Skin of body (tissue), 3 donors: ENCODE measurements at places on chromosomes 11 and 22.

- no peak for DNase-seq
Observed at GRCh38 chr11:16812274-16812673, 73.8 kb downstream of the C11orf58 start.

DNA sequence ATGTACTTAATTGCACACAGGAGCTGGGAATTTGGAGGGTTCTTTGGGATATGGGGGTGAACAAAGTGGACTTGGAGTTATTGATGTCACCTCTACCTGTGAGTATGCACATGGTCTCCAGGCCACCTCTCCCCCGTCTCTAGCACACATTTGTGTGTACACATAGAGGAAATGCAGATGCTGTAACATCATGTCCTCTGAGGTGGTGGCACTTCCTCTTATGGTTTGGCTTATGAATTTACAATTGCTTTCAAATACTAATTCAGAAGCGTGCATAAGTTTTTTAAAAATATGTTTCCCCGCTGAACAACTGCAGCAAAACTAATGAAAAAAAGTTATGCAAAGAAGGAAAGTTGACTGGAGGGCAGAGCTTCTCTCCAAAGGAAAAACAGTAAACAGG lies 152.0 kb upstream of the TENM4 start:
- DNase-seq, result no peak

DNA sequence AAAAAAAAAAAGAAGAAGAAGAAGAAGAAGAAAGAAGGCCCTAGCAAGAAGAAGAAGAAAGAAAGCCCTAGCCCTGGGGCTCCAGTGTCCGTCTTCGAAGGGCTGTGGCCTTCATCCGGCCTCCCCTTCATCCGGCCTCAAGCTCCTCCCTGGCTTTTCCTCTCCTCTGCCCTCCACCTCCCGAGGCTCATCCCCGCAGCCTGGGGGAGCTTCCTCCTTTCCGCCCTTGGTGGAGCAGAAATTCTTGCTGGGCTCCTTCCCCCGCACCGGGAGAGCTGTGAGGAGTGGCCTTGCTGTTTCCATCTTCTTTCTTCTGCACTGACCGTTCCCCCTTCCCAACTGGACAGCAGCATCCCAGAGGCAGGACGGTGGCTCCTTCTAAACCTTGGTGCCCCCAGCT lies 9.5 kb upstream of the LTO1 start:
- DNase-seq, result no peak

GRCh38 chr11:119367661-119368120 lies 13.8 kb downstream of the USP2 start:
- DNase-seq, result no peak

DNA sequence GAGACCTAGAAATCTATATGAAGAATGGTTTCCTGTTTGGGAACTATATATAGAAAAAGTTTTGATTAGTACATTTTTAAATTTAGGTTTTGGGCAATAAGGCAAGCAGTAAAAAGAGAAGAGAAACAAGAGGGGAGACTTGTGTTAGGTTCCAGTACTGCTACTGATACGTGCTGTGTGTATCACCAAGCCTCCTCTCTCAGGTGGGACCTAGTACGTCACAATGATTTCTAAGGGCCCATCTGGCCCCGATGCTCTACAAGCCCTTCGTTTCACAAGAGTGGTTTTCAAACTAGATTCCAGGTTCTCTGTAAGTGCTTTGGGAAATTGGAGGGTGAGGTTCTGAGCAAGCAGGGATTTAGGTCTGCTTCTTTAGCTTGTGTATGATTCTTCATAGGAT lies 39.2 kb downstream of the USP35 start:
- DNase-seq, result no peak

DNA sequence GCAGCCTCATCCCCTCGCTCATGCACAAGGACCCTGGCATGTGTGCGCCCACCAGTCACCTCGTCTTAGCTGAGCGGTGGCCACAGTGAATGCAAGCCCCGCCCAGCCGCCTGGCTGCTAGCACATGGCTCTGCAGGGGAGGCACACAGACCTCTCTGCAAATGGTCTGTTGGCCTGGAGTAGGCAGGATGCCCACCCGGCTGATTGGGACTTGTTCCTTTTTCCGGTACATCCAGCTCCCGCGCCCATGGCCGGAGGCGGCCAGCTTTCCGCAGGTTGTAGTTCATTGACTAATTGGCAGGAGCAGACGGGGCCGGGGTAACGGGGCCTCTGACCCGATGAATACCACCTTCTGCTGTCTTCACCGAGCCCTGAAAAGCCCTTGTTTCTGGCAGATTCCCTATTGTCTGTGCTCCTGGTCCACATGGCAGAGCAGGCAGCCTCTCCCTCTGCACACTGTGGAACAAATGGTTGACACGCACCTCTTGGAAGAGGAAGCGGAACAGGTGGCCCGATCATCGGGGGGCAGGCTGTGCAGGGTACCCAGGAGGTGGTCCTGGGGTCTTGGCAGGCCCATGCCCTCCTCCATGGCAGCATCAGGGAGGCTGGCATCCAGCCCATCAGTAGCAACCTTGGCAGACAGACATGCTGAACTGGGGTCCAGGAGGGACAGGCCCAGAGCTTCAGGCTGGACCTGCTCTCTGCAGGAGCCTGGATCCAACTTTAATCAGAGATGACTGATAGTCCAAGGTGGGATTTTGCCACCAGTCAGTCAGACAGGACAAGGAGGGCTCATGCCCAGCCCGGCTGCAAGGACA lies 1512.0 kb downstream of the BRD1 start:
- no peak for DNase-seq

DNA sequence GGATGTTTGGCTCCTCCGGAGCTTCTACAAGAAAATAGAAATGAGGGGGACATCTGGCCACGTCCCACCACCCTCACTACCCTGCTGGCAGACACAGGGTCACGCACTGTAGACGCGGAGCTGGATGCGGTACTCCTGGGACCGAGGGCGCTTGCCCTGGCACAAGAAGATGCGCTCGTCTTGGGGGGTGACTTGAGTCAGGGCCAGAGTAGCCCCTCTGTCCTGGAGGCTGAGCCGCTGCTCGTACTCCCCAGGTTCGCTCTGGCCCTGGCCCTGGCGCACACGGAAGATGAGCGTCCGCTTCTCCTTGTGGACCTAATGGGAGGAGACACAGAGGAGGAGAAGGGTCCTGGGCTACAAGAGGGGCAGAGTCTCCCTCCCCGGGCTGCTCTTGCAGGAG lies 2.2 kb downstream of the MCAM start:
- DNase-seq, result no peak

DNA sequence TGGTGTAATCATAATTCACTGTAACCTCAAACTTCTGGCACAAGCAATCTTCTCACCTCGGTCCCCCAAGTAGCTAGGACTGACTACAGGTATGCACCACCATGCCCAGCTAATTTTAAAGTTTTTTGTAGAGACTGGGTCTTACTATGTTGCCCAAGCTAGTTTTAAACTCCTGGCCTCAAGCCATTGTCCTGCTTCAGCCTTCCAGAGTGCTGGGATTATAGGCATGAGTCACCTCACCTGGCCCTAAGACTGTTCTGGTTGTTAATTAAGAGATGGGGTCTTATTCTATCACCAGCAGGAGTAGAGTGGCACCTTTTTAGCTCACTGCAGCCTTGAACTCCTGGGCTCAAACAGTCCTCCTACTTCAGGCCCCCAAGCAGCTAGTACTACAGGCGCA lies 52.0 kb upstream of the DEPDC7 start:
- no peak for DNase-seq

DNA sequence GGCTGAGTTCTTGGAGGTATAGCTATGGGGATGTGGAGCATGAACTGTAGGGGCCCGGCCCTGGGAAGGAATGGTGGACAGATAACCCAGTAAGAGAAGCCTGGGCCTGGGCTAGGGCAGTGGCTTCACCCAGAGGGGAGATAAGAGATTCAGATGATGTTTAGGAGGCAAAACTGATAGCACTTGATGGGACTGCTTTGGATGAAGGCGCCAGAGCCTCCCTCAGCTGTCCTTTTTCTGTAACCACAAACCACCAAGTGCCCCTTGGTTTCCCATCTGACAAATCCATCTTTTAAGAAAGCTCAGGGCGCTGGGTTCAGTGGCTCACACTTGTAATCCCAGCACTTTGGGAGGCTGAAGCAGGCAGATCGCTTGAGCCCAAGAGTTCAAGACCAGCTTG lies 23.4 kb downstream of the RELT start:
- no peak for DNase-seq

DNA sequence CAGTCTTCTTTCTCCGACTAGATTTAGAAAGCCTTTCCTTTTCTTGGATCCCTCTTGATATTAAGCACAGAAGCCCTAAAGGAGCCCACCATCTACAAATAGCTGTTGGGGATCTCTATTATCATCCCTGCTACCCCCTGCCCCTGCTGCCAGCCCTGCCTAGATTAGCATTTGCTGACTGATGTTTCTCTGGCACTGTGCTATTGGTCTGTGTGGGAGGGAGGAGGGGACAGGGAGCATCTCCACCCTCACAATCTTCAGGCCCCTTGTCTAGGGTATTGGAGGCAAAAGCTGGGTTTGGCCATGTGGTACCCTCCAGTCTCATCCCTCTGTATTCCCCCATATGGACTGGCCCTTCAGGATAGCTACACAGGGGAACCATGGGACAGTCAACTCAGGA lies 6.2 kb downstream of the USH1C start:
- no peak for DNase-seq

GRCh38 chr22:29641700-29642330 lies 38.4 kb downstream of the NF2 start:
- no peak for DNase-seq
